ENCODE measurements at places on chromosomes 6 and 20. TPM values are rescaled to one million over a fixed set of nuclear protein-coding genes. Genes with fewer than 3 reads are reported as not detected.

- no peak overlapping the region for H3K27ac ChIP-seq
- no peaks in the 10 kb centered on the region for H3K4me1 ChIP-seq
- no peaks in the 10 kb centered on the region for H3K36me3 ChIP-seq
Observed at GRCh38 chr6:170108890-170109587, 181.8 kb downstream of the DLL1 start.

- no peaks in the 10 kb centered on the region for H3K4me1 ChIP-seq
- DNase-seq: no peak
- no peaks in the 10 kb centered on the region for H3K36me3 ChIP-seq
Observed at GRCh38 chr6:66717801-66718200, 1010.8 kb upstream of the EYS start.

GRCh38 chr20:49034070-49034732 lies 11.9 kb upstream of the CSE1L start:
- no peak for DNase-seq
- H3K4me3 ChIP-seq: no peak overlapping the region
- H3K27me3 ChIP-seq: no peaks in the 10 kb centered on the region
- H3K4me1 ChIP-seq: no peaks in the 10 kb centered on the region
- H3K27ac ChIP-seq: no peak overlapping the region
- peaks cover 3% of the 10 kb centered on the region for H3K36me3 ChIP-seq

LY6G5B gene
- total RNA-seq: 10.1 TPM

GRCh38 chr6:81763051-81763450 lies 10.6 kb upstream of the TENT5A start:
- no peaks in the 10 kb centered on the region for H3K36me3 ChIP-seq
- peaks cover 8% of the 10 kb centered on the region for H3K4me1 ChIP-seq
- H3K27ac ChIP-seq: no peak overlapping the region
- no peak for DNase-seq

DNA sequence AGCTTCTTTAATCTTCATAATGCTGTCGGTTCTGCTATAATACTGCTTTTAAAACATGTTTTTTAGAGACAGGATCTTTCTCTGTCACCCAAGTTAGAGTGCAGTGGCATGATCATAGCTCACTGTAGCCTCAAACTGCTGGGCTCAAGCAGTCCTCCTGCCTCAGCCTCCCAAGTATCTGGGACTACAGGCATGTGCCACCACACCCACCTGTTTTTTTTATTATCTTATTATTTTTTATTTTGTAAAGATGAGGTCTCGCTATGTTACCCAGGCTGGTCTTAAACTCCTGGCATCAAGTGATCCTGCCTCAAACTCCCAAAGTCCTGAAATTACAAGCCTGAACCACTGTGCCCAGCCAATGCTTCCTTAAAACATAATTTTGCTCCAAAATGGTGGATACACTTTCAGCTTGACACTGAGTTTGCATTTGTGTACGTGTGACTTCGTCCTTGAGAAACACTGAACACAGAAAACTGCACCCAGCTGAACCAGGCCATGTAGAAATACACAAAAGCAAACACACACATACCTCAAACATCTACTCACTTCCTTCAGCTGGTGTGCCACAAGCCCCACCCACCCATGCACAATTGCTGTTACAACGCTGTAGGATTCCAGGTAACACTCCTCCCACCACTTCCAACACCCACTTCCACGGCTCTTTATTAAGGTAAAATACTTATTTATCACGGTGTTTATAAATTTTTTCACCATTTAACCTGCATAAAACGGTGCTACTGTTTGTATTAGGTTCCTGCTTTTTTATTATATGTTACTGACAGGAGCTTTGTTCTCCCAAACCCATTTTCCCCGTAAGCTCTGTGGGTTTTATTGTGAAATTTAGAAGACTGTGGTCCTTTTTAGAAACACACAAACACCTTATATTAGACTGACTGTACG lies 109.1 kb downstream of the TSHZ2 start:
- no peak overlapping the region for H3K4me3 ChIP-seq
- peaks cover 22% of the 10 kb centered on the region for H3K4me1 ChIP-seq
- no peaks in the 10 kb centered on the region for H3K27me3 ChIP-seq

SNX14 gene
- total RNA-seq: 64.5 TPM

- H3K36me3 ChIP-seq: no peaks in the 10 kb centered on the region
- H3K4me1 ChIP-seq: no peaks in the 10 kb centered on the region
- no peak overlapping the region for H3K27ac ChIP-seq
- peaks cover 21% of the 10 kb centered on the region for H3K27me3 ChIP-seq
- H3K4me3 ChIP-seq: no peak overlapping the region
Observed at GRCh38 chr20:64148581-64148980, 15.7 kb upstream of the MYT1 start.

GJA1 gene
- 44.7 TPM for total RNA-seq

GRCh38 chr20:55353206-55353605 lies 652.1 kb downstream of the CBLN4 start:
- no peak for DNase-seq
- H3K27ac ChIP-seq: no peak overlapping the region
- H3K4me3 ChIP-seq: no peak overlapping the region

TRERF1 gene
- 4.2 TPM for total RNA-seq

- no peaks in the 10 kb centered on the region for H3K27me3 ChIP-seq
- H3K36me3 ChIP-seq: no peaks in the 10 kb centered on the region
- no peaks in the 10 kb centered on the region for H3K4me1 ChIP-seq
- no peak overlapping the region for H3K27ac ChIP-seq
Observed at GRCh38 chr6:139778688-139779087, 404.2 kb upstream of the CITED2 start.

MAN1A1 gene
- total RNA-seq: 118 TPM

DNA sequence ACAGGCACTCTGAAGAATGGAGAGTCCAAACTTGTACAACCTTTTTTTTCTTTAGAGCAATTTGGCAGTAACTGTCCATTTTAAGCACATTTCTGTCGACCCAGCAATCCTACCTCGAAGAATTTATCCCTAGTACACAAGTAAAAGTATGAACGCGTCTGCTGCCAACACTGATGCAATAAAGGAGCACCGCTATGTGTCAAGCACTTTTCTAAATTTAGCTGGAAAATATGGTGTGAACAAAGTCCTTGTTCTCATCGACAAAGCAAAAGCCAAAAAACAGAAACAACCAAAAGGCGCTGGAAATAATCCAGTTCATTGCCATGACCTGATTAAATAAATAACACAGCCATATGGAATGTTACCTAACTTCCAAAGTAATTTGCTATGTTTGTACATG lies 1.1 kb downstream of the DPM1 start:
- peak overlapping the region; percentile 97 for H3K4me3 ChIP-seq
- H3K27me3 ChIP-seq: no peaks in the 10 kb centered on the region
- no peak overlapping the region for H3K27ac ChIP-seq

DNA sequence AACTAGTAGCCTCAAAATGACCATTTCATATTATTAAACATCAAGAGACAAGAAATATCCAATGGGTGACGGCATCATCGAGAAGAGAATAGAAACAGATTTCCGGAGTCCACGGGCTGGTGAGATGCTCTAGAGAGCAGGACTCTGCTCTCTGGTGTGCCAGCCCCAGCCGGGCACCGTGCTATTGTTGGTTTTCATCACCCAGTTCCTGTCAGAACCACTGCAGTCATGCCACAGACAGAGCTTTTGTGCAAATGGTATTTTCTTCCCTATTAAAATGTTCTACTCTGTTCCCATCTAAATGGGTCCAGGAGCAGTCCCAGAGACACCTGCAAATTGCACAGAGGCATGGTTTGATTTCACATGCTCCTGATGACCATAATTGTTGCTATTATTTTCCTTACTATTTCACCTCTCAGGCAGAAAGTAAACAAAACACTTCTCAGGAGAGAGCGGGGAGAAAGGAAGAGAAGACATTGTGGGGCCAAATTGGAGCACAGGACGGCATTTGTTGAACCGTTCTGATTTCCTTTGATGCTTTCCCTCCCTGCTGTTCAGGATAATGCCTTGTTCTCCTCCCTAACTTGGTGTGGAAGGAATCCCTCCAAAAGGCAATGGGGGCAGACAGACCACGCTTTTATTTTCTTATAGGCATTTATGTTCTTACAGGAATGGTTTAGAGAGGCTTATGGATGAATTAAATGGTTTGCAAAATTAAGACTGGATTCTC lies 11.4 kb upstream of the RAMACL start:
- H3K27ac ChIP-seq: peak overlapping the region; percentile 58
- H3K4me3 ChIP-seq: no peak overlapping the region
- H3K27me3 ChIP-seq: no peaks in the 10 kb centered on the region
- H3K36me3 ChIP-seq: no peaks in the 10 kb centered on the region
- no peak for DNase-seq

DNA sequence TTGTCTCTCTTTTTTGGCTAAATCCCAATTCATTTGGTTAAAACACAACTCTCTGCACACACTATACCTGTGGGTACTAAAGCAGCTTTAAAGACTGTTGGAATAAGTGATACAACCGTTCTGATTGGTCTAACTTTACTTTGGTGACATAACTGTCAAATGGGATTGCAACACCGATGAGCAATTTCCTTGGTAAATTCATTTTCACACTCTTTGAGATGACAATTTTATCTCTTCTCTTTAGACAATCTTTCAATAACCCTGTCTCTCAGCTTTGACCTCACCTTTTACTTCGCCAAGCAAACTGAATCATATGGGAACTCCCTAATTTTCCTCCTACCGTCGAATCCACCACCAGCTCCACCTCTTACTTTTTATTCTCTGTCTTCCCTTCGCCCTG lies 60.8 kb downstream of the ECT2L start:
- no peaks in the 10 kb centered on the region for H3K27me3 ChIP-seq
- no peak for DNase-seq
- no peaks in the 10 kb centered on the region for H3K36me3 ChIP-seq
- no peak overlapping the region for H3K4me3 ChIP-seq
- H3K27ac ChIP-seq: no peak overlapping the region
- H3K4me1 ChIP-seq: no peaks in the 10 kb centered on the region
